ENCODE measurements at places on chromosomes 3 and 15.

DNA sequence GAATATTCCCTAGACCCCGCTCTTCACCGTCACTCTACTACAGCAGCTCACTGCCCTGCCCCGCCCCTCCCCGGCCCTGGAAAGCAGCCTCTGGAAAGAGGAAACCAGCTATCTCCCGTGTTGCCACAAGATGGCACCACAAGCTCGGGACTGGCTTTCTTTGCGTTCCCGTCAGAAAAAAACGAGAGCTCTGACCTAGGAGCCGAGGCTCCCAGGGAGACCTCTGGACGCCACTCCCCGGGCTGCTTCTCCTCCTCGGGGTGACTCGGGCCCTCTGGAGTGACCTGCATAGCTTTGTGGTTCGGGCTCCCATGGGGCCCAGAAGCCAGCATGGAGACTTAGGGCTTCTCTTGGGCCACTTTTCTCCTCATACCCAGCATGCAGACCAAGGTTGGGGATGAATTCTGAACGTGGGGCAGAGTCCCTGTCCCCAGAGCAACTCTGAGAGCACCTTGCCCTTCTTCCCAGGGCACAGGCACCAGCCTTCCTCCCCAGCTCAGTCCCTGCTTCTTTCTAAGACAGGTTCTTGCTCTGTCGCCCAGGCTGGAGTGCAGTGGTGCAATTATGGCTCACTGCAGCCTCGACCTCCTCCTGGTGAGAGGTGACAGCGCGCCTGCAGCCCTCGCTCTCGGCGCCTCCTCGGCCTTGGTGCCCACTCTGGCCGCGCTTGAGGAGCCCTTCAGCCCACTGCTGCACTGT, 19.0 kb downstream of the STOML1 start:
- no peak for DNase-seq

- no peak for DNase-seq
Observed at GRCh38 chr3:154538566-154539360, 108.8 kb upstream of the GPR149 start.

DNA sequence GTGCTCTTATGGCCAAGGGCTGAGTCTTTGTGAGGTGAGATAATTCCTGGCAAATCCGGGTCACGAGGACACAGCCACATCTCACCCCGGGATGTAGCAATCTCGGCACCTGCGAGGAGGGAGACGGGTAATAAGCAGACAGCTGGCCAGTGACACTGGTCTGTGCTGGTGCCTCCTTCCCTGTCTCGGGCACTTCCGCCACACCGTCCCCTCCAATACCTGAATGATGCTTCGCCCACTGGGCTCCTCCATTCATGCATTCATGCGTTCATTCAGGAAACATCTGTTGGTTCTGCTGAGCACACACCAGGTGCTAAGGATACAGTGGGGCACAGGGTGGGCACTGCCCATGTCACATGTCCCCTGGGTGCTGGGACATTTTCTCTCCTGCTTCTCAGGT, 60.1 kb downstream of the ATP10A start:
- DNase-seq, result no peak

DNA sequence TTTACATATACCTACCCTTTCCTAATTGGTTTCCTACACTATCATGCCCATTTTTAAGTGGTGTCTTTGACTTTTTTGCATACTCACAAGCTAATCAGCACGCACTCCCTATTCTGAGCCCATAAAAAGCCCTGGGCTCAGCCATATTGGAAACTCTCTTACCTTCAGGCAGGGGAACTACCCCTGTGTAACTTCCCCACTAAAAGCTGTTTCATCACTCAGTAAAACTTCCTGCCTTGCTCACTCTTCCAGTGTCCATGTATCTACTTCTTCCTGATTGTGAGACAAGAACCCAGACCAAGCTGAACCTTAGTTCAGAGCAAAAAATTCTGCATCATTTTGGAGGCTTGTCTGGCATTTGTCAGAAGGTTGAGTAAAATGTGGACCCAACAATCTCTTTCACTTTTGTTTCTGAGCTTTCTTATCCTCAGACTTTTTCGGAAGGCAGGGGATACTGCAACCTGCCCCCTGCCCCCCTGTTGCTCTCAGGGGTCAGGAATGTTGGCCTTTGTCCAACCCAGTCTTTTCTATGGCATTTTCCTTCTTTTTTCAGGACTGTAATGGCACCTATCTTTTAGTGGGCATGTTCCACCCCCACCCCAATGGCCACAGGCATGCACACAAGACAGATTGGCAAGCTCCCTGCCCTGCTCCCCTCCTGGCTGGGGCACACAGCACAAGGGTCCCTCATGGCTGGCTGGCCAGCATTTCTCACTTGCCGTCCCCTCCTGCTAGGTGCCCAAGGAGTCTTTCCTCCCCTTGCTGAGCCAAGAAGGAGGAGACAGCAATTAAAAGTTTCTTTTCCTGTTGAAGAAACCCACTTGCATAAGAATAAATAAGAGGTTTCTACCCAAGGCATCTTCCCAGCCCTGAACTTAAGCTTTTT, 26.3 kb upstream of the TMEM45A start:
- no peak for DNase-seq

DNA sequence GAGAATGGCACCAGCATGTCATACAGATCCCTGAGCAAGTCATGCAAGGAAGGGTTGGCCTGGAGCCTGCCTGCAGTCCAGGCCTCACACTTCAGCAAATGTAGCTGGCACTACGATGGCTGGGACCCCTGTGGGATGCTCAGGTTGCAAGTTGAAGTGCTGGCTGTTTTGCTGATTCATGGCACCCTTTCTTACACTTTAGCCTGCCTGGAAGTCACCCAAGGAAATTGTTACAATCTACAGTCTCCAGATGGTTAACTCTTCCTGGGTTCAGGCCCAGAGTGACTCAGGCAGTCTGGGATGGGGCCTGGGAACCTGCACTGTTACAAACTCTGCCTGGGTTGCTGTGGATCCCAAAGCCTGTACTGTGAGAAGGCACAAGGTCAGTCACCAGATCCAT, 91.0 kb upstream of the SLC6A11 start:
- no peak for DNase-seq

GRCh38 chr3:61868499-61868898, 307.1 kb downstream of the PTPRG start:
- no peak for DNase-seq

DNA sequence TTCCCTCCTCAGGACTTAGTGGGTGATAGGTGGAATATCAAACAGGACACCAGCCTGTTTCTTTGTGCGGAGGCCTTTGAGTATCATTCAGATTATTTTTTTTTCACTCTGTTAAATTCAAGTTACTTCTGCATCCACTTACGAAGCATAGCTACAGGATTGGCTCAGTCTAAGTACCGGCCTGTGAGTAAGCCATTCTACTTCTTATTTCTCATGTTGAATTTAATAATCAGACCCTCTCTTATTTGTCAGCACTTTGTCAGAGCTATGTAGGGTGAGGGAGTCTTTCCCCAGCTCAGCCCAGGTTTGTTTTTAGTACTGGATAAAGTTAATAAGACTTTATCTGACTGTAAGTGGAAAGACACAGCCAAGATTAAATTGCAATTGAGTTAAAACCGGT, 54.7 kb downstream of the ITPR1 start:
- DNase-seq, result no peak

DNA sequence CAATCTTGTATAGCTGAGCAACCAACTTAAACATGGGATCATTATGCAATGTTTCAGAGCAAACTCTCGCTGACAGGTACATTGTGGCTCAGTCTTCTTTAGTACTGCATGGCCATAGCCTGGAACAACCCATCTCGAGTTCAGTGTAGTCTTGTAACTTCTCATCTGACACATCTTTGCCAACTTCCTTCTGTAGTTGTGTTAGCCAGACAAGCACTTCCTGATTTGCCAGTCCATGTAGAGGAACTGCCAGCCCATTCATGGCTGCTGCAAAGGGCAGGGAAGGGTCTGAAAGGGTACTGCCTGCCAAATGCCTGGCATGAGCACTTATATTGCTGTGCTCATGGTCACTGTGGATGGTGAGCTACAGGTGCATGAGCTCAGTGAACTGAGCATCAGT, 49.2 kb upstream of the CCDC54 start:
- DNase-seq, result no peak

GRCh38 chr3:42653560-42654330, at the start of gene ZBTB47:
TSS of gene ZBTB47 (plus strand) at chr3:42653697. CDS start at chr3:42658356, 4,659 bp downstream.
- no peak for DNase-seq

- no peak for DNase-seq
Observed at GRCh38 chr3:140703496-140703895, 25.6 kb downstream of the TRIM42 start.

GRCh38 chr15:64461721-64462162, 1.4 kb downstream of the ZNF609 start:
- DNase-seq, result no peak

GRCh38 chr3:64863226-64864212, 175.7 kb upstream of the ADAMTS9 start:
- no peak for DNase-seq

- no peak for DNase-seq
Observed at GRCh38 chr3:195905970-195906864, 2.1 kb downstream of the TNK2 start.

DNA sequence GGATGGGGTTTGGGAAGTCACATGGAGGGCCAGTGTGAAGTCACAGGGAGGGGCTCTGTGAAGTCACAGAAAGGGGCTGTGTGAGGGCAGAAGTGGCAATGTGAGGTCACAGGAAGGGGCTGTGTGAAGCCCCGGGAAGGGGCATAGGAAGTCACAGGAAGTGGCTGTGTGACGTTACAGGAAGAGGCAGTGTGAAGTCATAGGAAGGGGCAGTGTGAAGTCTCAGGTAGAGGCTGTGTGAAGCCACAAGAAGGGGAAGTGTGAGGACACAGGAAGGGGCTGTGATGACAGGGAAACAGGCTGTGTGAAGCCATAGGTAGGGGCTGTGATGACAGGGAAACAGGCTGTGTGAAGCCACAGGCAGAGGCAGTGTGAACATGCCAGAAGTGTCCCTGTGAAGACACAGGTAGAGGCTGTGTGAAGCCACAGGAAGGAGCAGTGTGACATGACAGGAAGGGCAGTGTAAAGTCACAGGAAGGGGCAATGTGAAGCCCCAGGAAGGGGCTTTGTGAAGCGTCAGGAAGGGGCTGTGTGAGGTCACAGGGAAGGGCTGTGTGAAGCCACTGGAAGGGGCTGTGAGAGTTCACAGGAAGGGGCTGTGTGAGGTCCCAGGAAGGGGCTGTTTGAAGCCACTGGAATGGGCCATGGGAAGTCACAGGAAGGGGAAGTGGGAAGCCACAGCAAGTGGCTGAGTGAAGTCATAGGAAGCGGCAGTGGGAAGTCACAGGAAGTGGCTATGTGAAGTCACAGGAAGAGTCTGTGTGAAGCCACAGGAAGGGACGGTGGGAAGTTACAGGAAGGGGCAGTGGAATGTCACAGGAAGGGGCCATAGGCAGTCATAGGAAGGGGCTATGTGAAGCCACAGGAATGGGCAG, 37.1 kb downstream of the GASK1A start:
- no peak for DNase-seq

DNA sequence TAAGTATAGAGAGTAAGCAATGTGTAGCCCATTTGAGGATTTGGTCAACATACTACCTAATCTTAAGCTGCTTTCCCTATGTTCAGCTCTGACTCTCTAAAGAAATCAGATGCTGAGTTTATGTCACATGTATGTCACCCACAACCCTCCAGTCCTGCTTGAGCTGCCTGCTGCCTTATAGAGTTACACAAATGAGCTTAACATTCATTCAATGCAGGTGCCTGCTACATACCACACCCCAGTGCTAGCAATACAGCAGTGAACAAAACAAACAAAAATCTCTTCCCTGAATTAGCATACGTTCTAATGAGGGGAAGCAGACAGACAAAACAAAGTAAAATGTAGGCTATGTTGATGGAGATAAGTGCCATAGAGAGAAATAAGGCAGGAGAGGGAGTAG, 93.0 kb downstream of the HHLA2 start:
- no peak for DNase-seq

- no peak for DNase-seq
Observed at GRCh38 chr3:160009525-160009924, 20.9 kb downstream of the IL12A start.

DNA sequence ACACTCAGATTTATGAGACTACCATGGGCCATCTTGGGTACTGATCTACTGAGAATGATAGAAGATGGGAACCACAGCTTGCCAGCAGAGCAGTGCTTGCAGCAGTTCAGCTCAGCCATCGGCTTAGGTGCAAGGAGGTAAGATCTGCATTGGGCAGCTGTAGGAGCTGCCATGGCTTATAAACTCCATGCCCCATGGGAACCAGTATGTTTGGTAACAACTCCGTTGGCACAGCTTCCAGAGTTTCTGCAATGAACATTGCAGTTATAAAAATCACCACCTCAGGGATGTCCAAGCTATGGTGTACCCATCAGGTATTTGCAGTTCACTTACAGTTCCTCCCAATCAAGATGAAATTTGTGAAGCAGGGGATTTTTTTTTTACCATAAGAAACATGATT, 299.1 kb upstream of the ROPN1 start:
- DNase-seq, result no peak

DNA sequence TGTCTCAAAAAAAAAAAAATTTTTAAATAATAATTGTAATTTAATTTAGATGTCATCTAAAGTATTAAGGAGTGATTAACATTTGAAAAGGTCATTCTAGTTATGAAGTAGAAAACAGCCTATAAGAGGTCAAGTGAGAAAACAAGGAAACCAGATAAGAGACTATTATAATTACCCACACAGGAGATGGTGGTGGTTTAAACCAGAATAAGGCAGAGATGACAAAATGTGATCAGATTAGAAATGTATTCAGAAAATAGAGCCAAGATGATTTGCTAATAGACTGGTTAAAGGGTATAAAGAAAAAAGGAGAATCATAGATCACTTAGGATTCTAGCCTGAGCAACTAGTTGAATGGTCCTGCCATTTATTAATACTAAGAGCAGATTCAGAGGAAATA, 11.2 kb downstream of the HERC1 start:
- DNase-seq, result no peak

GRCh38 chr15:24621630-24622215, 53.9 kb upstream of the NPAP1 start:
- DNase-seq, result no peak

GRCh38 chr3:85387913-85388505, 429.2 kb downstream of the CADM2 start:
- no peak for DNase-seq

DNA sequence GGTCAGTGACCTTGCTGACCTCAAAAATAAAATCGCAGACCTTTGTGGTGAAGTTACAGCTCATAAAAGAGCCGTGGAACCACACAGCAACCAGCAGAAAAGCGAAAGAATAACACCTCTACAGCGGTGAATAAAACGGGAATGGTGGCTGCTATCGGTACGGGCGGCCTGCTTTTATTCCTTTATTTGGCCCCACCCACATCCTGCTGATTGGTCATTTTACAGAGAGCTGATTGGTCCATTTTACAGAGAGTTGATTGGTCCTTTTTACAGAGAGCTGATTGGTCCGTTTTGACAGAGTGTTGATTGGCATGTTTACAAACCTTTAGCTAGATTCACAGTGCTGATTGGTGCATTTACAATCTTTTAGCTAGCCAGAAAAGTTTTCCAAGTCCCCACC, 80.7 kb upstream of the ATP10A start:
- no peak for DNase-seq

DNA sequence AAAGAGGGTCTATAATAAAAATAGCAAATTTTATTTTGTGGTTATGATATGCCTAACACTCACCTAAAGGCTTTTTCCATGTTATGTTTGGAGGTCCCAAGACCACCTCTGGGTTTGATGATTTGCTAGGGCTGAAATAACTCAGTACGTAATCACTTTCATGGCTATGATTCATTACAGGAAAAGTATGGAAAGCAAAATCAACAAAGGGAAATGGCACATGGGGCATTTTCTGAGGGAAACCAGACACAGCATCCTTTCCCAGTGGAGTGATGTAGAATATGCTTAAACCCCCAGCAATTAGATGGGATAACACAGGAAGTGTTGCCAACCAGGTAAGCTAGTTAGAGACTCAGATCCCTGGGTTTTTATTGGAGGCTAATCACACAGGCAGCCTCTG, 701.6 kb upstream of the CBLB start:
- DNase-seq, result no peak

Measured in esophagus squamous epithelium (tissue), 5 donors.